ENCODE measurements at places on chromosomes 3 and 15.

GRCh38 chr15:71572452-71573053 lies 237.8 kb upstream of the NR2E3 start:
- no peak for DNase-seq

DNA sequence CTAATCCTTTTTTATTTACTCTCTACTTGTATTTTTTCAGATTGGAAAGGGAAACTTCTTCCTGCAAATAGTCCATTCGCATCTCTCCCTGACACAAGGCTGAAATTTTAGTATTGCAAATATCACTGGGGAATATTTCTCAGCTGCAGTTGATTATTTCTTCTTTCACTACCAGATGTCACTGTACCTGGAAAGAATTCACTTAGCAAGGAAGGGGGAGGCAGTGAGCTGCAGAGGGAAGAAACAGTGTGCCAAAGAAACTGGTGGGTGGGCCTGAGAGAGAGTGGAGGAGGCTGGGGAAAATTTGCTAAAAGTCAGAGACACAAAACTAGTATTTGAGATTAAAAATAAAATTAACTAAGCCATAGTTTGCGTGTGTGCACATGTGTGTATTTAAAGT lies 142.3 kb upstream of the STT3B start:
- no peak for DNase-seq

- no peak for DNase-seq
These were observed 10.8 kb downstream of the PRICKLE2 start for GRCh38 chr3:64214381-64215018.

DNA sequence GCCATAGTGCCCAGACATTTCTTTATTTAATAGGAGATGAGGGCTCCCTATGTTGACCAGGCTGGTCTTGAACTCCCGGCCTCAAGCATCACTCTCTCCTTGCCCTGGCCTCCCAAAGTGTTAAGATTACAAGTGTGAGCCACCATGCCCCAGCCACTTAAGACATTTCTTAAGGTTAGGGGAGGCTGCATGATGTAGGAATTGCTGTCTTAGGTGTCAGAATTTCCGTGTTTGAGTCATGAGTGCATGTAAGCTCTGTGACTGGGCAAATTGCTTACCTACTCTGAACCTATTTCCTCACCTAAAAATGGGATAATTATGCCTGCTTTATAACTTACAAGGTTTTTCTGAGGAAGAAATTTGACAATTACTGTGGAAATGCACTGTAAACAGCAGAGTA lies 34.2 kb upstream of the SIAH2 start:
- DNase-seq, result no peak

DNA sequence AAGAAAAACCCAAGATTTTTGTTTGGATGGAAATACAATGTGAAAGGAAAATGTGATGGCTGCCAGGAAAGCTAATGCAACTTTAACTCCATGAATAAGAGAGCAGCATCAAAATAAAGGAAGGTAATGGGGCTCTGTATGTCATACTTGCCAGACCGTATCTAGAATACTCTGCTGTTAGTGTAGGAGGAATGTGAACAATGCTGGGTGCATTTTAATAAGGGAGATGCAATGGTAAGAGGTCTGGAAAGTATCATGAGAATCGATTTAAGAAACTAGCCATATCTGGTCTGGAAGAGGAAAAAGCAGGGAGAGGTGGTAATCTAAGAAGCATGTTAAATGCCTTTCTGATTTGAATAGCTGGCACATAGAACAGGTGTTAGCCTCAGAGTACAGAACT lies 239.6 kb downstream of the GBE1 start:
- DNase-seq, result no peak

DNA sequence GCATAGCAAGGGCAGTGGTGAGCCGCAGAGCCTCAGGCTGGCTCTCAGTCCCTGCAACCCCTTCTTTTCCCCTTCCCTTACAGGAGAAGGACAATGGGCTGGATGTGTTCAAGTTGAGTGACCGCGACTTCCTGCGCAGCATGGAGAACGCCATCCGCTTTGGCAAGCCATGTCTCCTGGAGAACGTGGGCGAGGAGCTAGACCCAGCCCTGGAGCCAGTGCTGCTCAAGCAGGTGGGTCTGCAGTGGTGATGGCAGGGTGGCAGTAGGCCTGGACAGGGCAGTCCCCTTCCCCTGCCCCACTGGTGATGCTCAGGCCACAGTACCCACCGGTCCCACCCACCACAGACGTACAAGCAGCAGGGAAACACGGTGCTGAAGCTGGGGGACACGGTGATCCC lies 53.8 kb downstream of the SEMA3G start:
- DNase-seq, result no peak

DNA sequence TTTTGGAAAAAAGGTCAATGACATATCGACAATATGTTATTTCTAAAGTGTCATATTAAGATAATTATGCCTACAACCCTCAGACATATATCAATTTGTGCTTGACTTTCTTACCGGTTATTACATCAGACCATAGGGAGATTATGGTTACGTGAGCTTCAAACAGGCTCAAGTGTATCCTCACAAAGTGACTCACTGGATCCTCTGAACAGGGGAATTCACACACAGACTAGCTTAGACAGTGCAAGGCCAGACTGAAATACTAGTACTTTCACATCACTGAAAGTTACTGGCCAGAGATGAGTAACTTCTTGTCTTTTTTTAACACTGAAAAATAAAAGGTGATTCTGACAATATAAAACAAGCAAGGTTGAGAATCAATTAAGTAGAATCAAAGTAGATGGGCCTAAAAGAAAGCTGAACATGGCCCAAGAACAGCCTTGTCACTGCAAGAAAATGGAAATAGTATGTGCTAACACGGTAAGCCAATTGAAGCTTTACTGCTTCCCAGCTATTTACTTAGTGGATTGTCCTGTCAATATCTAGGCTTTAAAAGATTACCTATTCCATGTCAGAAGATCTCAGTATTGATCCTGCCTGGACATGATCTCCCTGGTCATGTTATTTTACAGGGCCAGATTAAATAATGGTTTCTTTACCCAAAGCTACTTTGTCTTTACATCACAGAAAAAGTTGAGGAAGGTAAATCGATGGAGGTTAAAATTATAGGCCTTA lies 848.6 kb downstream of the ROBO1 start:
- no peak for DNase-seq
